ENCODE measurements at places on chromosomes 7 and 10. TPM values are rescaled to one million over a fixed set of nuclear protein-coding genes. Genes with fewer than 3 reads are reported as not detected.

GRCh38 chr7:103134836-103135554 is 13.9 kb downstream of the NAPEPLD start:
- DNase-seq, result no peak

Gene BAIAP2L1
- total RNA-seq, result 2.0 TPM

Gene PTN
- total RNA-seq, result 14.3 TPM

DNA sequence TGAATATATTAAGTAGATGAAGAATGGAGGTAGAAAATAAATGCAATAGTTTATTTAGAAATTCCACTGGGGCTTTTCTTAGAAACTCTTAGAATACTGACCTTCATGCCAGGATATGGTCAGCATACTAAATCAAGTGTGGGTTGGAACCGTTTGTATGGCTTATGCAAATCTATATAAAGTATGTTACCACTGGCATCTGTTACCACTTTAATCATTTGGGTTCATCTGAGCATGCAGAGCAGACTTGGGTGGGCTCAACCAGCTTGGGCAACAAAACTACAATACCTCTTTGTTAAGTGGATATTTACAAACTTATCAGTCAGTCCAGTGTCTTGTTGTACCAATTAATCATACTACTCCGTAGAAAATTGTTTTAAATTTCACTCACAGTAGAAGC is 125.8 kb downstream of the CRPPA start:
- DNase-seq, result no peak

DNA sequence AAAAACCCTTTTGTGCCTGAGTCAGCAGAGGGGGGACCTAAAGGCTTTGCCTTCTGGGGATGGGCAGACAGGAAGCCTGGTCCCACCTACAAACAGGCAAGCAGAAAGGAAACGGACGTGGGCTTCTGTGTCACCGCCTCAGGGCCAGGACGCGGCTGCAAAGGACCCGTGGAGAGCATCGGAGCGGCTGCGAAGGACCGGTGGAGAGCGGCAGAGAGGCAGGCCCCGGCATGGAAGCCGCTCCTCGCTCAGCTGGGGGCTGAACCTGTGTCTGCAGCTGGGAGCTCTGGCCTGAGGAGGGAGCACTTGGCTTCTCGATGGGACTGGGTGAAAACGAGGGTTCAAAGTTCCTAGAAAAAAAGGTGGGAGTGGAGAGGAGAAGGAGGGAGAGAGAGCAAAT is 125.4 kb upstream of the PPP2R2D start:
- DNase-seq, result no peak

DNA sequence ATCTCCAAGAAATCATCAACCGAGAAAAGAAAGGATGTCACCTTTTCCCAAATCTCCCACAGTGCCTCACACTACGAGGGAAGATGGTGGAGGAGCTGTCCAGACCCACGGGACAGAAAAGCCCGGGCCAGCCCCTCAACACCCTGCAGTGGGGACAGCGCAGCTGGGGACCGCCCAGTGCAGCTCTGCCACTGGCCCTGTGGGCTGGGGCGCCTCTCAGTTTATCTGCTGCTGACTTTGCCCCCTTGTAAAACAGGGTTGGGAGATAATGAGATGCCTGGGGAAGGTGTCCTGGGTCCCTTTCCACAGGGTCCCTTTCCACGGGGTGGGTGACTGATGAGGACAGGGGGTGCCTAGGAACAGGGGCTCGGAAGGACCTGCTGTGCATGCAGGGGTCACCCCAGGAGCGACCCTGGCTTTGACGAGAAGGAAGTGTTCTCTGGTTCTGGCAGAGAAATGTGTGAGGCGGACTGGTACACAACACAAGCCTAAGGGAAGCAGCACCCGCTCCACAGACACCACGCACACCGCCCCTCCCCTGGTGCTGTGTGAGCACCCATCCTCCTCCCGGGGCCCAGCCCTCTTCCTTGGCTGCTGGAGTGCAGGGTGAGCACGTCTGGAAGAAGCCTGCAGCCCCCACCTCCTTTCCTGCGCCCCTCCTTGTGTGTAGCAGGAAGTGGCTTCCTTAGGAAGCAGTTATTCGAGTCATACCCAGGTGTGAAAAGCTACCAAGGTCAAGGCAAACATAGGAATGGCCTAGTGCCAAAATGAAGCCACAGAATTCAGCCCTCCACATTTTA is 339.9 kb downstream of the DNAJB6 start:
- no peak for DNase-seq

- no peak for DNase-seq
These were observed 106.3 kb downstream of the C7orf25 start for GRCh38 chr7:42805601-42806000.

DNA sequence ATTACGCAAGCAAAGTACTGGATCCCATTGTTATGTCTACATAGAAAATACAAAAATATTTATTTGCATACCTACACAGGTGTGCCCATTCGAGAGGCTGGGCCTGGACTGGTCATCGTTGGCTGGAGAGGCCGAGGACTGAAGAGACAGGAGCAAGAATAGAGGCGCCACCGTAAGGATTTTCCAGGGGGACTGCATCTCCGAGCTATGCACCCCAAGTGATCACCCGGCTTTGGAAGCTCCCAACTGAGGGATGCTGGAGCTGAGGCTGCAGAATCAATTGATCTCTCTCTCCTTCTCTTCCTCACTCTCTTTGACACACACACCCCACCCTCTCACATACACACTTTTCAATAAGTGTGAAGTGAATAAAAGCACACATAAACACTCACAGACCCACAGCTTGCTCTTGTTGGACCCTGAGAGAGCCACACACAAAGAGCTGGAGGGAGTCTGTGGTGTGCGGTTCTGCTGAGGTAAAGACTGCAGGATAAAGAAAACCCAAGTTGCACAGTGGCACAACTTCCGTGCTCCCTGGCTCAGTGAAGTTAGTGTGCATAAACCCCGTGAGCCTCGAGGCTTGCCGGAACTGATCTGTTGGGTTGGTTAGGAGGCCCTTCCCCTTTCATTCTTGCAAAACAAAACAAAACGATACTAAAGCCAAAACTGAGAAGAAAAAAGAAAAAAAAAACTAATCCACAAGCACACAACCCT is at the start of gene AOAH:
Gene AOAH, minus strand, starts transcription at position 544 of the 714 bp plus-strand sequence. Its CDS starts 346 bp downstream, at position 198.
- peak; percentile 56 for DNase-seq

- DNase-seq, result no peak
These were observed 31.0 kb downstream of the SHTN1 start for GRCh38 chr10:116973946-116974455.

Gene GDI2
- total RNA-seq, result 107 TPM

DNA sequence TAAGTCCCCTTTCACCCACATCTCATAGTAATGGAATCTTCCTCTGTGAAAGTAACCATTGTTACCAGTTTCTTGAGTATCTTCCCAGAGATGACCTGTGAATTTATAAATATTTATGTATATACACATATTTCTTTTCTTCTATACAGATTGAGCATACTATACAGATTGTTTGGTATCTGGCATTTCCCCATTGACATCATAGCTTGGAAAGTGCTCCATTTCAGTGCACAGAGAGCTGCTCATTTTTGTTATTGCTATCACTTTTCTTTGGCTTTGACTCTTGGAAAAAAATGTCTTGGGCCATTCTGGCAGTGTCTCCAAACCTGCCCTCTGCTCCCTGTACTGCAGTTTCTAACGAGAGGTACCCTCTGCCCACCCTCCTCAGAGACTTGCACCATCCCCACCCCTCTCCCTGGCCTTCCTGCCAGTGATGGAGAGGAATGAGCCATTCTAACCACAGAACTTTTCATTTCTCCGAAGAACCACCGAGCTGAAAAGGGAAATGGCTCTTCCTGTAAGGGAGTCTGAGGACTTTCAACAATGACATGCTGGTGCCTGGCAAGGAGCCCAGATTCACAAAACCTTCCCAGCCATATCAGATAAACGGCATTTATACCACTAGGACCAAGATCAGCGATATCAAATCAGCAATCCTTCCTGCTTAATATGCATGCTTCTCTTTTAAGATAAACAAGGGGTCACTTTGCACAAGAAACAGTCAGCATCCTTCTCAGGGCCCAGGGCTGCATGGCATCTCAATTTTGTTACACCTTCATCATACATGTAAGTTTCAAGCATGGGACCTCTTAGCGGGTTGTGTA is 19.7 kb upstream of the CCSER2 start:
- peak; percentile 42 for DNase-seq

- no peak for DNase-seq
These were observed 349.0 kb downstream of the SORCS1 start for GRCh38 chr10:106815427-106816043.

GRCh38 chr7:157484411-157485081 is 147.7 kb downstream of the DNAJB6 start:
- no peak for DNase-seq

- no peak for DNase-seq
These were observed 45.3 kb upstream of the ANKRD1 start for GRCh38 chr10:90966146-90966545.

GRCh38 chr10:32377458-32378259 is 30.7 kb upstream of the EPC1 start:
- no peak for DNase-seq

Gene BTBD16
- total RNA-seq, result not detected

All from left ventricle myocardium superior (tissue), 1 donor.